Hepatic stellate cell (primary cell): ENCODE measurements at places on chromosomes 11 and 22.

DNA sequence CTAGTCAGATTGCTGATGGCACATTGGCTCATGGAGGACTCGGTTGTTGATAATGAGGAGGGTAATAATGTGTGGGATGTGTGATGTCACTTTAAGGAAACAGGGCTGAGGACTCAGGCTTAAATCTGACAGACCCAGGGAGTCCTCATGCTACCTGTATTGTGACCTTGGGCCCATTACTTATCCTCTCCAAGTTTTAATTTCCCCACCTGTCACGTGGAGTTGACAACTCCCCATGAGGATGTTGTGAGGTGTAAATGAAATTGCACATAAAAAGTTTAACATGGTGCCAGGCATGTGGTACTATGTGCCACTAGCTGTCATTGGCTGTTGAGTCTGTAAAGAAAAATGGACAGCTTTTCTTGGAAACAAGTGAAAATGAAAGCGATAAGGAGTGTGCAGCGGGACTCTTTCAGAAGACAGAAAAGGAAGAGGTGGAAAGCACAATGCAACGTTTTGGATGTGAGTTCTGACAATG lies 15.3 kb downstream of the IL10RA start:
- no peak for DNase-seq

DNA sequence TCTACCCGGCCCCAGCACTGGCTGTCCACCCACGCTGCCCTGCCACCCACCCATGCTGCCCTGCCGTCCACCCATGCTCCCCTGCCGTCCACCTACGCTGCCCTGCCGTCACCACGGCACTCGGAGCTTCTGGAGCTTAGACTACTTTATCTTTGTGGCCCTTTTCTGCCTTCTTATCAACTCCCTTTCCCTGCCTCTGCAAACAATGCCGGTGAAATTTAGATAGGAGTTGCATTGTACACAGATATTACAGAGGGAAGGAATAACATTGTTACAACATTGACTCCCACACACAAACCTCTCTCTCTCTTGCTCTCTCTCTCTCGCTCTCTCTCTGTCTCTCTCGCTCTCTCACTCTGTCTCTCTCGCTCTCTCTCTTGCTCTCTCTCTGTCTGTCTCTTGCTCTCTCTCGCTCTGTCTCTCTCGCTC lies 33.7 kb upstream of the BRSK2 start:
- DNase-seq: no peak

DNA sequence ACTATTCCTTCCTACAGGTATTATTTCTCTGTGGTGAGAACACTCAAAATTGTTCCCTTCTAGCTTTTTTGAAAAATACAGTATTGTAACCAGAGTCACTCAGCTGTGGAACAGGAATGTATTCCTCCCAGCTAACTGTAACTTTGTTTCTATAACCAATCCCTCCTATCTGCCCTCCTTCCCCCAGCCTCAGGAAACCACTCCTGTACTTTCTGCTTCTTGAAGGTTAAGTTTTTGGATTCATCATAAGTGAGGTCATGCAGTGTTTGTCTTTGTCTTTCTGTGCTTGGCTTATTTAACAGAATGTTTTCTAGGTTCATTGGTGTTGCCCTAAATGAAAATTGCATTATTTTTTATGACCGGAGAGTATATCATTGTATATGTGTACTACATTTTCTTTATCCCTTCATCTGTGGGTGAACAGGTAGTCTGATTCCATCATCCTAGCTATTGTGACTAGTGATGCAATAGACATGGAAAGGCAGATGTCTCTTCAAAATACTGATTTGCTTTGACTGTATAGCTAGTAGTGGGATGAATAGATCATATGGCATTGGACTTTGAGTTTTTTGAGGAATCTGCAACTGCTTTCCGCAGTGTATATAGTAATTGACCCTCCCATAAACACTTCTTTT lies 112.9 kb upstream of the GRK3 start:
- no peak for DNase-seq

GRCh38 chr22:17853073-17853472 lies 78.8 kb upstream of the BID start:
- DNase-seq: no peak

GRCh38 chr11:22065472-22065871 lies 127.4 kb upstream of the ANO5 start:
- DNase-seq: no peak

DNA sequence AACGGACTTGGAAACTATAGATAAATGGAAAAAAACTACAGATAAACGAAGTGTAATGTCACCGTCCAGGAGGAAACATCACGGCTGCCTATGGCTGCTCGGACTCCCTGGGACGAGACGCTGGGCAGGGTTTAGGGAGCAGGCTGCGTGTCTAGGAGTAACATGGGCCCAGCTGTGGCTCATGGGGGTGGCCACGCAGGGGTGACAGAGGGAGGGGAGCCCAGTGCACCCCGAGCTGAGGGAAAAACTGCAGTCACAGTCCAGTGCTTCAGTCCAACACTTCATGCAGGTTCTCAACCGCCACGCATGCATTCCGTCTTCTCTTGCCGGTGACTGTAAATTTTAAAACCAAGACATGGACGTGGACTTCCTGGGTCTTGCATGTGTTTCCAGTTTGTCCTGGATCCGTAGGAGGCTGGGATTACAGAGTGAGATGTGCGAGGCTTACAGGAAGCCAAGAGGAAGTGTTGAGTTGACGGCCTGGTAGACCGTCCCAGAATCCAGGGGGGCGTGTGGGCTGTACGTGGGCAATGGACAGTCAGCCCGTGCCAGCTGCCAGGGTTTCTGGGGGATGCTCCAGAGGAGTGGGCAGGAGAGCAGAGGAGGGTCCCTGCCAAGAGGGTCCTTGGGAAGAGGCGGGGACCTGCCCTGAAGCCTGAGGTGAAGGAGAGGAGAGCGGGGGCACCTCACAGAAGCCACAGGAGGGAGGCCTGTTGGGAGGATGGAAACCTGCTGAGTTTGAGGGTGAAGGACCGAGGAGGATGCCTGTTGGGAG lies 691.4 kb downstream of the BRD1 start:
- DNase-seq: no peak

GRCh38 chr11:11663907-11664306 lies 42.1 kb upstream of the GALNT18 start:
- DNase-seq: no peak

GRCh38 chr11:65429068-65429681 lies 6.6 kb downstream of the NEAT1 start:
- DNase-seq: no peak

DNA sequence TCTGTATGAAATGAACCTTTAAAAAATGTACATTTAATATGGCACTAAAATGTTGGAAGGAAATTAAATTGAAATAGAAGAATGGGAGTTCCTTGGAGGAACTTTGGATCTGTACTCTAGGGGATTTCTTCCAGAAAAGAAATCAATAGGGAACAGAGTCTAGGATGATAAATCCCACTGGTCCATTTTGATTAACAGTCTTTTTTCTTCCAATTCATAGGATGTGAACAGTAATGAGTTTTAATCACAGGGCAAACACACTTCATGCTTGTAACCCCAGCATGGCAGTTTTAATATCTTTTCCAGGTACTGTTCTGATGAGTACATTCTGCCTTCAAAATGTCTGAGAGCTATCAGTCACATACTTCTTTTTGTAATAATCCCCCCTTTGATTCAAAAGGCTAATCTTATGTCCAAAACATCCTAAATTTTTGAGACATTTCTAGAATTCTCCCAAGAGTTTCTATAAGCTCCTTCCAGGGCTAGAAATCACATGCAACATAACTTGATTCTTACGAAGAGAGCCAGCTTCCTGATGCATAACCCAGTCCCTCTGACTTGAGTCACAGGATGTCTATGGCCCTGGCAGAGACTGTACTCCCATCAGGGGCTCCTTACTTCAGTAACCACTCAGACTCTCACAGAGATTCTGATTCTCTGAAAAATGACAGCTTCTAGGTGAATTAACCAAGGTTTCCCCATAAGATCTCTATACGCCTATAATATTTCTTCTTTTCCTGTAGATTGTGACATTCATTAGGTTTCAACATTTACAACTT lies 112.9 kb downstream of the SLC36A4 start:
- peak; percentile 16 for DNase-seq

DNA sequence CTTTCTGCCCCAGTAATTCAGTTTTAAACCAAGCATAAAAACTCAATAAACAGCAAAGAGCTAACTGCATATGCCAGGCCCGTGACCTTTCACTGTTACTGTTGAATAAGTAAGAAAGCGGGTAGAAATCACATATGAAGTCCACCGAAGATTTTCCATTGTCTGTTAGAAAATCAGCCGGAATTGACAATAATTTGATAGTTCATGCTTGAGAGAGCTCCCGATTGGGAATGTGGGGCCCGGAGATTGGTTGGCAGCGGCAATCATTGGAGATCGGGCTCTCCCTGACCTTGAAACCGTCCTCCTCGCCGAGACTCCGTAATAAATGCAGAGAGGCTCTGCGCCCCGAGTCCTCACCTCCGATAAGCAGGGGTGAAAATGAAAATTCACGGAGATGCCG lies 709.6 kb downstream of the BRD1 start:
- DNase-seq: no peak

- DNase-seq: no peak
These were observed 148.9 kb downstream of the TENM4 start for GRCh38 chr11:79291948-79292347.

GRCh38 chr11:132455044-132455443 lies 1077.3 kb downstream of the OPCML start:
- no peak for DNase-seq

- DNase-seq: no peak
These were observed 7.9 kb downstream of the ASPHD2 start for GRCh38 chr22:26436903-26437515.

GRCh38 chr22:32781695-32782094 lies 19.8 kb upstream of the TIMP3 start:
- no peak for DNase-seq

DNA sequence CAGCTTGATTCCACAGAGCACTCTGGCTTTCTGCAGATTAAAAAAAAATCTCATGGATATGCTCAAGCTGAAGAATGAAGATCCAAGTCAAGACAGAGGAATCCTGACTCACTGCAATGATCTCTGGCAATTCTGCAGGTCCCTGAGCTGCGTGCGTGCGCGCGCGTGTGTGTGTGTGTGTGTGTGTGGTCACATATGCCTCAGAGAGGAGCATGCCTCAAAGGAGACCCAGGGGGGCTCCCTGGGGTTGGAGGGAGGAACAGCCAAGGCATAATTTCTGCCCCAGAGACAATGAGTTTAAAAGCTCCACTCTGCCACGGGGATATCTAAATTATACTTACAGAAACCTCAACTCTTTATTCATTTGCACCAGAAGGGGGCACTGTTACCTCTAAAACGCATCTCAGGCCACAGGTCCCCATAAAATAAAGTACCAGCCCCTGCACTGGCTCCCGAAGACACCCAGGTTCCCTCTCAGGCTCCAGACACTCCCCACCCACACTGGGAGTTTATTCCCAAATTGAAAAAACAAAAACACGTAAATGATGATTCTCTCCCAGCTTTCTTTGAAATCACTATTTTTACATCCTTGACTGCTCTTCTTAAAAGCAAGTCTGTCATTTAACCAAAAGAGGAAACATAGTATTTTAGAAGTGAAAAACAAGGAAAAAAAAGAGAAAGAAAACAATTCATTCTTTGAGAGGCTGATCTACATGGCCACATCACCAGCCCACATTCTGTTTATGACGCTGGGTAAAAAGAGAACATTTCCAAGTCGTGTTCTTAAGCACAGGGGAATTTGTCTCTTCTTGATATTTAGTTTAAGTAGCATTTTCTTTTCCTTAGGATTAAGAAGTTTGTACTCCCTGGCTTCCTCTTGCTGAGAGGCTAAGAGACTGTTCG lies 401.0 kb downstream of the LARGE1 start:
- DNase-seq: peak; percentile 43

DNA sequence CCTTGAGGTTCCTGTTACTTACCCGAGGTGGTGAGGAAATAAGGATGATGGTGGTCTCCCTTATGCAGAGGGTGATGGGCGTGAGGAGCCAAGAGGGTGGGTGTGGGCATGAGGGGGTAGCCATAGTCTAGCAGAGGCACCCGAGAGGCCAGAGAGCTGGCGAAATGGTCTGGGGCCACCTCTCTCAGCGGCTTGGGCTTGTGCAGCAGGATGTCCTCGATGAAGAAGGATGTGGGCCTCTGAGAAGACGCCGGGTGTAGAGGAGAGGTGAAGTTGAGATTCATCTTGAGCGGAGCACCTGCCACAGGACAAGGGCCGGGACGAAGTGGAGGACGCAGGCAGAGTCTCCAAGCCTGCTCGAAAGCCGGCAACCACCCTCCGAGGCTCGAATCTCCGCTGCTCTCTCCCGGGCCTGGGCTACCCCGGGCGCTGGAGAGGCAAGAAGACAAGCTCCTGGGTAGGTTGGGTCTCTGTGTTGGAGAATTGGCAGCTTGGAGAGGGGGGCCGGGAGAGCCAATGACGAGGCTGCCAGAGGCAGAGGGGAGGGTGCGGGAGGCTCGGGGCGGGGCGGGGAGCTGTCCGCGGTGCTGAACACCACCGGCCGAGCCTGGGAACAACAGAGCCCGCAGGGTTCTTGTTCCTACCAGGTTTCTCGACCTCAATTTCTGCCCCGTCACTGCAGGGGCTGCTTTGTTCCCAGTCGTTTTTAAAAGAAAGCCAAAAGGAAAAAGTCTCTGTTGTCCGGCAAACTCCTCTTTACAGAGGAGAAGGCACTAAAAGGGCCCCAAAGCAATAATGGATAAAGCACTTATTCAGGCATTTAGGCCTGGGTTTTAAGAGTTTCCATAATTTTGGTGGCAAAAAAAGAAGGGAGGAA lies at the start of gene BSX:
BSX (minus strand) TSS at position 447 of the 877 bp plus-strand sequence; CDS start at position 284, 163 bp downstream.
- peak; percentile 35 for DNase-seq

GRCh38 chr11:64089915-64090805 lies 54.4 kb downstream of the FLRT1 start:
- no peak for DNase-seq

- no peak for DNase-seq
These were observed 199.2 kb downstream of the MN1 start for GRCh38 chr22:27602390-27602789.

GRCh38 chr22:23279781-23280180 lies 99.5 kb downstream of the BCR start:
- no peak for DNase-seq

GRCh38 chr11:22474616-22475015 lies 136.4 kb downstream of the SLC17A6 start:
- no peak for DNase-seq

DNA sequence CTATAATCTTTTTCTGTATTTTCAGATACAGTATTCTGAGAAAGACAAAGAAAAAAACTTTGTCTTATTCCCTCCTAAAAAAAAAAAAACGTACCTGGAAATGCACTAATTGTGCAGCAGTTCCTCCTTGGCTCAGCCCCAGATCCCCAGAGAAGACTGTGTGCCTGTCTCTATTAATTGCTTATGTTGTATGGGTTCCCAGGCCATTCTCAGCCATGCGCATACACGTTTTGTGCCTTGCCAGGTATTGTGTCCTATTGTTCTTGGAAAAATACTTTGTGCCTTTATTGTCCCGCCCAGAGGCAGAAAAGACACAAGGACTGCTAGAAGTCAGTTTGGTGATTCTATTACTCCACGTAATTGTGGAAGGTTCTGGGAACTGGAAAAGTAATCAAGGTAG lies 91.2 kb downstream of the PIWIL4 start:
- DNase-seq: no peak
